ENCODE measurements at places on chromosomes 13 and 19.

DNA sequence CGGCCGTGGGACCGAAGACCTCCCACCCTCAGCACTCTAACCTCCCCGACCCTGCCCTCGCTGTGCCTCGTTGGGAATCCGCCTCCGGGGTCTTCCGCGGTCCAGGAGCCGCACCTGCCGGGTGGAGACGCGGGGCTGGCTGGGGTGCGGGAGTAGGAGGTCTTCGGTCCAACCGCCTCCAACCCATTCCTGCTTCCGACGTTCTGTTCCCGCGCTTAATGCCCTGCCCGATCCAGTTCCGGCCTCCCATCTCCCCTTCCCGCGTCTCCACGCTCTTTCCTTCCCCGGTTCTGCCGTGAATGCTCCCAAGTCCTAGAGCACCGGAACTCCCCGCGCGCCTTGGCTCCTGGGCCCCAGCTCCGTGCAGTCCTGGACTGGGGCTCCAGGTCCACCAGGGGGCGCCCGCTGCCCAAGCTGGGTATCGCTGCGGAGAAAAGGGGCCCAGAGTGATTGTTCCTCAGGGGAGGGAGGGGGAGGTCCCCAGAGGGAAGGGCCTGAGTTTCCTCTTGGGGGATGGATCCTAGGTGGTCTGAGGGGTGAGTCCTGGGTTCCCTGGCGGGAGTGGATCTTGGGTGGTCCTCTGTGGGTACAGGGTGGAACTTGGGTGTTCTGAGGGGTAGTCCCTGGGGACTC, 14.1 kb upstream of the TNFSF9 start:
- DNase-seq: peak; percentile 81

DNA sequence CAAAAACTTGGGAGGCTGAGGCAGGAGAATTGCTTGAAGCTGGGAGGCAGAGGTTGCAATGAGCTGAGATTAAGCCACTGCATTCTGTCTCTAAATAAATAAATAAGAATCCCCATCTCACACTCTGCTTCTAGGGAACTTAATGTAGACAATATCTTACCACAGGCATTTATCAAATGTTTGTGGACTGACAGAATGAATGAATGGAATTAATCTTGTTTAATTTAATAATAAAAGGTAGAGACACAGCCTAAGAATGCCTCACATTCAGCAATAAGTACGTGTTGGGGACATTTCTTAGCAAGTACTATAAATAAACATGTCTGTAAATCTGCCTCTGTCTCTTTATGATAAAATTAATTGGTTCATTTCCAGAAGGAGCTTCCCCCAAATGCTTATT, 36.2 kb upstream of the RBM26 start:
- DNase-seq: peak; percentile 6

- DNase-seq: no peak
These were observed 4.3 kb upstream of the A1BG start for GRCh38 chr19:58357481-58358145.

- DNase-seq: no peak
These were observed 1067.7 kb upstream of the SPRY2 start for GRCh38 chr13:81408647-81409046.

DNA sequence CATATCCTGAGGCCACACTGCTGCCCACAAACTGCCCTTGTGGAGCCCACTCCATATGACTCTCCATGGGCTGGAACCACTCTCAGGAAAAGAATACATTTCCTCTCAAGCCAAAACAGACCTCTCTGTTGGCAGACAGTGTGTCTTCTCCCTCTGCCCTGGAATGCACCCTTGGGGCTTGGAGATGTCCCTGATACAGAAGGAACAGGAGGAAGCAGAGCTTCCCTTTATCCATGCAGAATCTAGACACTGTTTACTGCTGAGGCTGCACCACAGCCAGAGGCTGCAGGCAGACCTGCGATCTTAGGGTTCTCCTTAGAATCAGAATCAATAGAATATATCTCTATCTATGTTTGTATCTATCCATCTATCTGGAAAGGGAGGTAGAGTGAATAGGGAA, 26.8 kb upstream of the CYP4F8 start:
- DNase-seq: no peak

- DNase-seq: peak; percentile 35
These were observed 70.6 kb upstream of the TEX29 start for GRCh38 chr13:111249637-111250360.
